Hippocampal formation (tissue), 2 donors: ENCODE measurements at places on chromosomes 5 and 9.
A peak's percentile ranks its signal among the peaks of the same experiment; 100 is the strongest.

- DNase-seq = no peak
Measured at GRCh38 chr5:145917288-145917687, 19.1 kb upstream of the SH3RF2 start.

- no peak for DNase-seq
Measured at GRCh38 chr5:74622122-74622521, 18.4 kb downstream of the ENC1 start.

- DNase-seq = no peak
Measured at GRCh38 chr5:15368835-15369234, 131.1 kb upstream of the FBXL7 start.

DNA sequence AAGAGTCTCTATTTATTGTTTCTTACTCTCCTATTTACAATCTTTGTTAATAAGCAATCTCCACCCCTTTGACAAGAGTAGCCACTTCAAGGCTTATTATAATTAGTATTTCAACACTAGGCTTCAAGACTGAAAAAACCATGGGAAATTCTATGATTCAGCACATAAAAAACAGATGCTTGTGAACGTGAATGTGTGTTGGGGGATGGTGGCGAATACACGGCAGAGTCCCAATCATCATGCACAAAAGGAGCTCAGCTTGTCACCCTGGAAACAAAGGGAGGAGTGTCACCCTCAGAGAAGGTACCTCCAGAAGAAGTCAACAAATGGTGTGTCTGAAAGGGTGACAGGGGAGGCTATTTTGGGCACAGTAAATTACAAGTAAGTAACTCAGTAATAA, 157.2 kb upstream of the RETREG1 start:
- no peak for DNase-seq

- no peak for DNase-seq
Measured at GRCh38 chr5:150618163-150618562, 22.3 kb upstream of the SYNPO start.

- DNase-seq = no peak
Measured at GRCh38 chr9:63817622-63818518, 1467.1 kb downstream of the FOXD4L5 start.

DNA sequence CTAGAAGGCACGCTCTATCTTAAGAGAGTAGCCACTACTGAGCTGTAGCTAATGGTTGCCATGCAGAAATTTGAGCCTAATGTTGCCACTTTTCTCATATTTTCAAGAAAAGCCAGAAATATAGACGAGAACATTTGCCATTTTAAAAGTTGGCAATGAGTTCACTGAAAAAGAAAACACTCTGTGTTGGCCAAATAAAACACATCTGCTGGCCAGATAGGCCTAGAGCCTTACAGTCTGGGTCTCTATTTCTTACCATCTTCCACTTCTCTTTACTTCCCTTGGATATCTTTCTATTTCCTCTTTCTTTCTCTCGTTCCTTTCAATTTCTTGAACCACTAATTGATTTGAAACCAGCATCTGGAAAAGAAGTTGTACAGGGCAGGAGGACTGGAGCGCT, 36.6 kb upstream of the VCAN start:
- DNase-seq = no peak

DNA sequence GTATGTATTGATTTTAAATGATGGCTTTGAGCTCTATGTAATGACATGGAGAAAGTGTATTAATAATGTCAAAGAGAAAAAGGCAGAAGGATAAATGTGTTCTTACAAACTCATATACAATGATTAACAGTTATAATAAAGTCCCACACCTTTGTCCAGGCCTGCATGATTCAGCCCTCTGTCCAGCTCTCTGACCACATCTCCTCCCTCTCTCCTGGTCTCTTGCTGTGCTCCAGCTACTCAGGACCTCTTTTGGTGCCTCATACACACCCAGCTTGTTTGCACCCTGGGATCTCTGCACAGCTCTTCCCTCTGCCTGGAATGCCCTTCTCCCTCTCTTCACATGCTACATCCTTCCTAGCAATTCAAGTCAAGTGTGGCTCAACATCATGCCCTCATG, 37.5 kb upstream of the DMRT1 start:
- DNase-seq = no peak

DNA sequence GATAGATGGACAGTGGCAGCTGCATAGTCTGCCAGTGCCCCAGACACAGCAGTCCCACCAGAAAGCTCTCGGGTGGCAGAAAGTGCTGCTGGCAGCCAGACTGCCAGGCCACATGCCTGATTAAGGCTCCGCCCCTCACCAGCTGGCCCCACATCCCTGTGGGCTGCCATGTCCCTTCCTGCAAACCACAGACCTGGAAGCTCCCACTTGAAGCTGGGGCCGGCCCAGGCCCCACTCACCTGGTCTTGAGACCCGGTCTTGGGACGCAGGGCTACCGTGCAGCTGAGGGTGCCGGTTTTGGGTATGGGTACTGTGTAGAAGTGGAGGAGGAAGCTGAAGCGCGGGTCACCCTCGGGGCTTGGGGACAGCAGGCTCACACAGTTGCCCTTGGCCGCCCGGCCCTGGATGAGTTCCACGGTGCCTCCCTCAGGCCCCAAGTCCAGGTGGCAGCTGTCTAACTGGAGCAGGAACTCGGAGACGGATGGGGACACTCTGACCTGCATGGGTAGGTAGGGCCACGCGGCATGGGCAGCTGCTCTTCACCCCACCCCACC, 15.3 kb downstream of the FPGS start:
- no peak for DNase-seq

- no peak for DNase-seq
Measured at GRCh38 chr5:134077926-134078580, 36.4 kb upstream of the TCF7 start.

DNA sequence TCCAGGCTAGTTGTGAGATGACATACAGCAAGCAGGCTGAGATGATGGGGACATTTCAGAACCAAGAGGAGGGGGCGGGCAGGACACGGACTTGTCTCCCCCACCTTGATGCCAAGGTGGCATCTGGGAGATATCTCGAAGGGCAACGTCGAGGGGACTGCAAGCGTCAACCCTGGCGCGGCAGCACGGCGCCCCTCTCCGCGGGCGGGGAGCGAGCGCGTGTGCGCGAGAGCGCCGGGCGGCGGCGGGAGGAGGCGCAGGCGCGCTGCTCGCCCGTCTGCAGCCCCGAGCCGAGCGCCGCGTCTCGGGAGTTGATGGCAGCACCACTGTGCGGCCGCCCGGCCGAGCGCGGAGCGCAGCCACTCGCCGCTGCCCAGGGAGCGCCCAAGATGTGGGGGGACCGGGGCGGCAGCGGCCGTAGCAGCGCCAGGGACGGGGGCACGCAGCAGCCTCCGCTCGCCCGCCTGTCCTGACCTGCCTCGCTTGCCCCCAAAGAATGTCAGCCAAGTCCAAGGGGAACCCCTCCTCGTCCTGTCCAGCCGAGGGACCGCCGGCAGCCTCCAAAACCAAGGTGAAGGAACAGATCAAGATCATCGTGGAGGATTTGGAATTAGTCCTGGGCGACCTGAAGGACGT, at the start of gene PRR16:
TSS of gene PRR16 (plus strand) at position 310 of the 636 bp plus-strand sequence.
- peak; percentile 31 for DNase-seq

DNA sequence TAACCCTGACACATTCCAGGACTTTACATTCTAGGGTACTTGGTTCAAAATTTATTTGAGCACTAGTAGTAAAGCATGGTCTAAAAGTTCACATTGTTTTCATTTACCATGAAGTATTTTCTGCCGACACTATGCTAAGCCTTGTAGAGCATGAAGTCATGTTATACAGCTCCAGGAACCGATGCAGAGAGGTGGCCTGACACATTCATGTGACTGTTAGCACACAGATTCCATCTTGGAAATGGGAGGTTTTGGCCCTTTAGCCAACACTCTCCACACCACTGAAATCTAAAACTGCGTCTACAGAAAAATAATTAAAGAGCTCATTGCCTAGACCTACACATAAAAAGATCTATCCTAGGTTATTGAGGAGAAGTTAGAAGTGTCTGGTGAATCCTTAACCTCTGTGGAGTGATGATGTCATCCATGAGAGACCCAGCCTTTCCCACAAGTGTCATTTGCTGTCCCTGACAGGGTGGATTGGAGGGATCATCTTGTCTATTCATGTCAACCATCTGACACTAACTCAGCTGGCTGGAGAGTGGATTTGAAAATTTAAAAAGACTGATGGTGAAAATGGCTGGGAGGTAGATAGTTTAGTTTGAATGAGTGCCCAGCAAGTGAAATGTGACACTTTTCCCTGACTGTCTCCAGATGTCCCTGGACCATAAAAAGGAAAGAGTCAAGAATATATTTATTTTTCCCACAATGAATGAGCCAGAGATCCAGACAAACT, 1.3 kb downstream of the RANBP3L start:
- DNase-seq = no peak

DNA sequence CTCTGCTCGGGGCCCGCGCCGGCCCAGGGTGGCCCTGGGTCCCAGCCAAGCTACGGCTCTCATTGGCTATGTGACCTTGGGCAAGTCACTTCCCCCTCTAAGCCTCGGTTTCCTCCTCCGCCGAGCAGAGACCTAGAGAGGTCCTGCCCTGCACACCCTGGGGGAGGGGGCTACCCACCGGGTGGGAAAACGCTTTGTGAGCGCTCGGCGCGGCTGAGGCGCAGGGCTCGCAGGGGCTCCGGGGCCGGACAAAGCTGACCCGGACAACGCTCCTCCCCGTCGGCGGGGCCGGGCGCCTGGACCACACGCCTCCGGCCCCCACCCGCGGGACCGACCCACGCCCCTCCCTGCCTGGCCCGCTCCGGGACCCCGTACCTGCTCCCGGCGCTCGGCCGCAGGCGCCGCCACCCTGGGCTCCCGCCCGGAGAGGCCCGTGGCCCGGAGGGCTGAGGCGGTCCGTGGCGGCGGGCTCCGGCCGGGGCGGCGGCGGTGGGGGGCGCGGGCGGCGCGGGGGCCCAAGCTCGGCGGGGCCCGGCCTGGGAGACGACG, 85.7 kb upstream of the MELK start:
- no peak for DNase-seq

DNA sequence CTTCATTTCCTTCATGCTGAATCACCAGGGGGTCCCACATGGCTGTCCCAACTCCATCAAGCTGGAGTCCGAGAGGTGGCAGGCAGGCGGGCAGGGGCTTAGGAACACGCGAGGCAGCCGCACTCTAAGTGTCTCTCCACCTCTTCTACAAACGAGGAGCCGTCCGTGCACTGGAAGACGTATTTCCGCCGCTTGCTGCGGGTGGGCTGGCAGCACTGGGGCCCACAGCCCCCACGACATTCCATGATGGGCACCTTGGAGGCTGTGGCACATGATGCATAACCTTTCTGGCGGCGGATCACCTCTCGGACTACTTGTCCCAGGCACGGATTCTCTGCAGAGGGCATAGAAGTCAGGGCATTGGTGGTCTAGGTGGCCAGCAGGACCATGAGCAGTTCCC, 87.2 kb upstream of the PANK3 start:
- DNase-seq = no peak

- DNase-seq = no peak
Measured at GRCh38 chr5:170334626-170335025, 37.0 kb upstream of the LCP2 start.

- no peak for DNase-seq
Measured at GRCh38 chr5:91928754-91929521, 545.8 kb upstream of the ARRDC3 start.

GRCh38 chr9:34203992-34204635, 25.3 kb downstream of the UBAP1 start:
- no peak for DNase-seq

GRCh38 chr9:118170032-118170955, 466.1 kb downstream of the TLR4 start:
- peak; percentile 90 for DNase-seq

GRCh38 chr9:28410411-28410810, 837.1 kb upstream of the C9orf72 start:
- no peak for DNase-seq

DNA sequence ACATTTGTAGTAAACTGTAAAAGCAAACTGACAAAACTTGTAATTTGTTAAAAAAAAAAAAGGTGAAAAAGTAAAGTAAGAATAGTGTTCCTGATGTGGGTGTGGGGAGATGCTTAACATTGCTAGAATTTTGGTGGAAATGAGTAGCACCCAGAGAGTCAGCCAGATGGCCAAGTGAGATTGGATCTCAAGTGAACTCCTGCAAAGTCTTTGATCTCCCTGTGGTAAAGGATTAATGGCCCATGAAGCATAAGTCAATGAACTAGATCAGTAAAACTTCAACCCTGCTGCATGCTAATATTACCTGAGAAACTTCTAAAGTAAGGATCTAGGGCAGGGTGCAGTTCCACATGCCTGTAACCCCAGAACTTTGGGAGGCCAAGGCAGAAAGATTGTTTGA, 19.0 kb upstream of the FAM169A start:
- no peak for DNase-seq

DNA sequence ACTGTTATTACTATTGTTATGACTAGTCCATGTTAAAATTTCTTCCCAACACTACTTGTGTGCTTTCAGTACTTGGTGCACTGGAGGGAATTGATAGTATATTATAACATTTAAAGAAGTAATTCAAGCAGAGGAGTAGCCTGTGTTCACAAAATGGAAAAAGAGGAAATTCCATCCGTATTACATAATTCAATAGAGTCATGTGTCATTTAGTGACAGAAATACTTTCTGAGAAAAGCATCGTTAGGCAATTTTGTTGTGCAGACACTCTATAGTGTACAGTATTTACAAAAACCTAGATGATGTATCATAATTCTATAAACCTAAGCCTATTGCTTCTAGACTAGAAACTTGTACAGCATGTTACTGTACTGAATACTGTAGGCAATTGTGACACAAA, 78.3 kb upstream of the PCSK5 start:
- DNase-seq = no peak

DNA sequence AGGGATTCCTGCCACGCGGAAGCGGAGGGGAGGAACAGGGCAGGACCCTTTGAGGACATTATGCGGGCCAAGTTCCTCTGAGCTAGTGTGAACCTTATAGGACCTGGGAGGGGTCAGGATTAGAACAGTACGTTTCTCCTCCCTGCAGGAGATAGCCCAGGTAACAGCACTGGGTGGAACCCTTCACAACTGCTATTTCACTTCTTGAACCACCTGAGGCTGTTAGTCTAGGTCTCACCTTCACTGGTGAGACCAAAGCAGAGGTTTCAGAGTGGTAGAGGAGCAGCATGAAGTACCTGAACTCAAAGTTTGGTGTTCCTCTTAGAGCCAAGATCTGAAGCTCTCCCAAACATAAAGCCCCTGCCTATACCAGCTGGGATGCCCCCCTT, 832 bp downstream of the EIF4EBP3 start:
- DNase-seq = no peak

GRCh38 chr9:72600671-72601070, 79.3 kb downstream of the TMC1 start:
- no peak for DNase-seq
